Activated CD8-positive, alpha-beta memory T cell treated with anti-CD3 and anti-CD28 coated beads for 1 hour (primary cell): ENCODE measurements at places on chromosomes 13 and 19.

- no peak for DNase-seq
Measured at GRCh38 chr13:77874406-77874805, 44.2 kb downstream of the EDNRB start.

- no peak for DNase-seq
Measured at GRCh38 chr13:60080850-60081249, 82.9 kb downstream of the DIAPH3 start.

- no peak for DNase-seq
Measured at GRCh38 chr13:60577761-60578160, 180.7 kb downstream of the TDRD3 start.

DNA sequence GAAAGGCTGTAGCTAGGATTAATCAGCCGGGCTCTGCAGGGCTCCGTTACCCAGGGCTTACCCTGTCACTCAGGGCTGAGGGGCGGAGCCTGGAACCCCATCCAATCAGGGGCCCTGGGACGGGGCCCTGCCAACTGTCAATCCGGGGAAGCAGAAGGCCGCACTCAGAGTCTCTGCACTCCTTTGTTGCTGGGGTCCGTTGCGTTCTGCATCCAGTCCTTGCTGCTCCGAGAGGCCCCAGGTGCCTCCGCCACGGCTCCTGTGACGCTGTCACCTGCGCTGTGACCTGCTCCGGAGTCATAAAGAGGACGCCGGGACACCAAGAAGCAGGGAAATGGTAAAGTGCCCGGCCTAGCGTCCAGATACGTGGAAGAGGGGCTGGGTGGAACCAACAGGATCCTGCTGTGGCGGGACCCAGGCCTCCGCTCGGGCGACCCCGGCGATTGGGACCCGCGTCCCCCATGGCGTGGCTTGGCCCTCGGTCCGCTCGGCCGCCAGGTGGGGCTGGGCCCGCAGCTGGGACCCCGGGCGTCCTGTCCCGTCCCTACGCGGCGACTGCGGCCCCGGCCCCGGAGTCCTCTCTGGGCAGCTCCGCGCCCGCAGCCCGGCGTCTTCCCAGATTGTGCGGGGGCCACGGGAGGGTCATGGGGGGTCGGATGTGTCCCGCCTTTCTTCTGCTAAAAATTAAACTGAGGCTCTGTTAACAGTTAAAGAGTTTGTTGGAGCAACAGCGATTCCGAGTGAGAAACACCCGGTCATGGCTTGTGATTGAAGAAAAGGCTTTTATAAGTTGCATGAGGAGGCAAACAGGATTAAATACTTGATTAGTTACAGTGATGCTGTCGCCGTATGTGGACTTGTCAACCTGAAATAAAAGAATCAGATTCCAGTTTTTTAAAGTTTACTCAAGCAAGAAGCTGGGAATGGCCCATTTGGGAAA, at the start of gene ZNF491:
ZNF491 (plus strand) TSS at position 133 of the 940 bp plus-strand sequence. CDS start 7,431 bp downstream, outside the sequence.
- DNase-seq: peak; percentile 74

- DNase-seq: no peak
Measured at GRCh38 chr13:75764926-75765310, 128.8 kb downstream of the LMO7 start.

DNA sequence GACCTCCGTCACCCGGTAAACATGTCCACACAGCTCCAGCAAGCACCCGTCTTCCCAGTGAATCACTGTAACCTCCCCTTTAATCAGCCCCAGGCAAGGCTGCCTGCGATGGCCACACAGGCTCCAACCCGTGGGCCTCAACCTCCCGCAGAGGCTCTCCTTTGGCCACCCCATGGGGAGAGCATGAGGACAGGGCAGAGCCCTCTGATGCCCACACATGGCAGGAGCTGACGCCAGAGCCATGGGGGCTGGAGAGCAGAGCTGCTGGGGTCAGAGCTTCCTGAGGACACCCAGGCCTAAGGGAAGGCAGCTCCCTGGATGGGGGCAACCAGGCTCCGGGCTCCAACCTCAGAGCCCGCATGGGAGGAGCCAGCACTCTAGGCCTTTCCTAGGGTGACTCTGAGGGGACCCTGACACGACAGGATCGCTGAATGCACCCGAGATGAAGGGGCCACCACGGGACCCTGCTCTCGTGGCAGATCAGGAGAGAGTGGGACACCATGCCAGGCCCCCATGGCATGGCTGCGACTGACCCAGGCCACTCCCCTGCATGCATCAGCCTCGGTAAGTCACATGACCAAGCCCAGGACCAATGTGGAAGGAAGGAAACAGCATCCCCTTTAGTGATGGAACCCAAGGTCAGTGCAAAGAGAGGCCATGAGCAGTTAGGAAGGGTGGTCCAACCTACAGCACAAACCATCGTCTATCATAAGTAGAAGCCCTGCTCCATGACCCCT, 9.0 kb upstream of the CEACAM5 start:
- no peak for DNase-seq

GRCh38 chr13:62130062-62130970, 714.7 kb upstream of the PCDH20 start:
- no peak for DNase-seq

GRCh38 chr19:18155095-18156087, 2.4 kb downstream of the PIK3R2 start:
- no peak for DNase-seq

GRCh38 chr13:51520524-51520923, 63.7 kb upstream of the WDFY2 start:
- DNase-seq: no peak

- DNase-seq: no peak
Measured at GRCh38 chr13:31377946-31378345, 178.2 kb downstream of the B3GLCT start.

DNA sequence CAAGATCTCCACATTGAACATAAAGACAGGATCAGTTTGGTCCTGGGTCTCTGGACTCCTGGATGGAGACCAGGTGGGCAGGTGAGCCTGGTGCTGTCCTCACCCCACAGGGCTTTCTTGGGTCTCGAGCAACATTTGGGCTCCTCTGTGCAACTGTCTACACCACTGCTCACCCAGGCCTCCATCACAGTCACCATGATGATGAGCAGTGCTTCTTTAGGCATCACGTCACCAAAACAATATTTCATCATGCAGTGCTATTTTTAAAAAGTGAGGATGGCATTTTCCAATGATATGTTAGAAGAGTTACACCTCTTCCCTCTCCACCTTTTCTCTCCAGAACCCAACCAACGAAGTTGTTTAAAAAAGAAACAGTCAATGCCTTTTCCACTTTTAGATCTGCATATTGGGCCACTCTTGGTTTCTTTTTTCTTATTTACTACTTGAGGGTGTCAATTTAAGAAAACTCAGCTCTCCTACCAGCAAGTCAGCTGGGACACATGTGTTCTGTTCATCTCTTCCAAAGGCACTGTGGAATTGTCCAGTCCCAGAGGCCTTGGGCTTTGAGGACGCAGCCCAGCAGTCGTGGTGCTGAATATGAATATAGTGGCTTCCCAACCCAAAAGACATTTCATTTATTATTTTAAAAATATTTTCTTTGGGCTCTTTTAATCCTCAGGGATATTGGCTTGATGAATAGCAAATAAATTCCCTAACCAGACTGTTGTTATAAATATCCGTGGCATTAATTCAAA, 405.7 kb downstream of the KCNRG start:
- DNase-seq: no peak

DNA sequence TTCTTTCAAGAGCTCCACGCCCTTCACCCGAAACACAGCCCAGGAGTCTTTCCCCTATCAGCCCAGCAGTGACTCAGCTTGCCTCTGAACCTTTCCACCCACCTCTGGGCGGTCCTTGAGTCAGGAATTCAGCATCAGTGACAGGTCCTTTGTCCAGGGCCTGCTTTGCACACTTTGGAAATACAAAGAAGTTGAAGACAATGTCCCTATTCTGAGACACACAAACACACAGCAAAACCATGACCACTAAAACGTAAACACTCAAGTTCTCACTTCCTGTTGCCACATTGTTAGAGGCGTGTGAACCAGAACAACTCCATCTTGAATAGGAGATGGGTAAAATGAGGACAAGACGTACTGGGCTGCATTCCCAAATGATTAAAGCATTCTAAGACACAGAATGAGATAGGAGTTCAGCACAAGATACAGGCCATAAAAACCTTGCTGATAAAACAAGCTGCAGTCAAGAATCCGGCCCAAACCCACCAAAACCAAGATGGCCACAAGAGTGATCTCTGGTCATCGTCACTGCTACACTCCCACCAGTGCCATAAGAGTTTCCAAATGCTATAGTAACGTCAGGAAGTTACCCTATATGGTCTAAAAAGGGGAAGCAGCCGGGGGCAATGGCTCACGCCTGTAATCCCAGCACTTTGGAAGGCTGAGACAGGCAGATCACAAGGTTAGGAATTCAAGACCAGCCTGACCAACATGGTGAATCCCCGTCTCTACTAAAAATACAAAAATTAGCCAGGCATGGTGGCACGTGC, 49.2 kb upstream of the ATP12A start:
- no peak for DNase-seq

- DNase-seq: no peak
Measured at GRCh38 chr13:39200249-39200910, 162.1 kb downstream of the NHLRC3 start.

GRCh38 chr13:114119196-114119595, 13.2 kb downstream of the RASA3 start:
- no peak for DNase-seq

GRCh38 chr13:36124236-36124822, 6.9 kb downstream of the DCLK1 start:
- no peak for DNase-seq

GRCh38 chr19:8366961-8367326, 3.0 kb downstream of the ANGPTL4 start:
- no peak for DNase-seq

- DNase-seq: no peak
Measured at GRCh38 chr13:77533875-77534788, 1.4 kb upstream of the SCEL start.

DNA sequence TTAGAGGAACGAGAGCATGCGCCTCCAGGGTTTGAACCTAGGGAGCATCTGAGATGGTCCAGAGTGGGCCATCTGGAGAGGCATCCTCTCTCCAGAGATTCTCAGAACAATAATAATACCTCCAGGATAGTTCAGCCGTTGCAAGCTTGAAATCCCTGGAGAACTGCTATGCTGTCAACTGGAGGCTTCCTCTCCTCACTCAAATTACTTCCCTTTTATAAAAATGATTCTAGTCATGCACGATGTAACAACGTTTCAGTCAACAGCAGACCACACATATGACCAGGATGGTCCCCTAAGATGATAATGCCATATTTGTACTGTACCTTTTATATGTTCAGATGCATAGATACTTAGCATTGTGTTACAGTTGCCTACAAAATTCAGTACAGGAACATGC, 108.7 kb downstream of the SHISA2 start:
- no peak for DNase-seq

GRCh38 chr19:48613024-48613851, 1.6 kb downstream of the FAM83E start:
- no peak for DNase-seq

DNA sequence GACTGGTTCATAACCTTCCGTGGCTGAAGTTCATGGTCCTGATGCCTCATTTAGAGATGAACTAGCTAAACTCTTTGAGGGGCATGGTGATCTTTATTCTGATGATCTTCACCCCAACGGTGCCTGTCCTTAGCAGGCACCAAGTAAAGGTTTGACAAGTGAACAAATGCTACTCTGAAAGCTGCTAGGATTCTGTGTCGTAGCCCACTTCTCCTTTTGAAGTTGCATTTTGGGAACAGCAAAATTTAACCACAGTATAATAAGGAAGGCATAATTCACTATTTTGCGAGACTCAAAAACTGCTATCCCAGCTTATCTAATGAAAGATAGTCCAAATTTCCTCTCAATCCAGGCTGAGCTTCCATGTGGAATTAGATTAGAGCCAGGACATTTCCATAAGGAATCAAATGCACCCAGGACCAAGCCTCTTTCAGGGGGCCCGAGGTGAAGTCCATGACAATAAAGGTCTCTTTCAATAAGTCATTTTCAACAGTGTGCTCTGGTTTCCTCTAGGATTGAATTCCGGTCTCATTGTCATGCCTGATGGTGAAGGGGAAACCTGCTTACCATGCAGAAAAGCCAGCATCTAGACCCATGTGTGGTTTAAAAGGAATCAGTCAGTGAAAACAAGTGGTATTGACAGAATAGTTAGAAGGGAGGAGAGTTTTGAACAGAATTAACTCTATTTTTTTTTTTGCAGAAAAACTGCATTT, 23.1 kb downstream of the SIAH3 start:
- DNase-seq: no peak

GRCh38 chr13:23231241-23231640, 50.5 kb downstream of the SGCG start:
- DNase-seq: no peak

- DNase-seq: no peak
Measured at GRCh38 chr19:23772675-23773063, 14.0 kb upstream of the ZNF681 start.

DNA sequence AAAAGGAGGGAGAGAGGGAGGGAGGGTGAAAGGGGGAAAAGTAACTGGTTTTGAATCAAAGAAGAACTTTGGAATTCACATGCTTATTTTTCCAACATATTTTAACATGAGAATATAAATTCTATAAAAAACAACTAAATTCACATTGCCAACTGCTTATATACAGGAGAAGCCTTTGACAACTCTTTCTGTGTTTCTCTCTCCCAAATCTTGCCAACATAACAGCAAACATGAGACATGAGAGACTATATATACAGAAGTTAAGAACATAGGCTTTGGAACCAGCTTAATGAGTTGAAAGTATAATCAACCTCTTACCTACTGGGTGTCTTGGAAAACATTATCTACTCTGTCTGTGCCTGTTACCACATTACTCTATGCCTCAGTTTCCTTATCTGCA, 493.3 kb downstream of the RFC3 start:
- DNase-seq: no peak

GRCh38 chr13:51644654-51645053, 60.4 kb downstream of the WDFY2 start:
- no peak for DNase-seq

GRCh38 chr19:36093146-36093662, 17.7 kb upstream of the OVOL3 start:
- DNase-seq: no peak

DNA sequence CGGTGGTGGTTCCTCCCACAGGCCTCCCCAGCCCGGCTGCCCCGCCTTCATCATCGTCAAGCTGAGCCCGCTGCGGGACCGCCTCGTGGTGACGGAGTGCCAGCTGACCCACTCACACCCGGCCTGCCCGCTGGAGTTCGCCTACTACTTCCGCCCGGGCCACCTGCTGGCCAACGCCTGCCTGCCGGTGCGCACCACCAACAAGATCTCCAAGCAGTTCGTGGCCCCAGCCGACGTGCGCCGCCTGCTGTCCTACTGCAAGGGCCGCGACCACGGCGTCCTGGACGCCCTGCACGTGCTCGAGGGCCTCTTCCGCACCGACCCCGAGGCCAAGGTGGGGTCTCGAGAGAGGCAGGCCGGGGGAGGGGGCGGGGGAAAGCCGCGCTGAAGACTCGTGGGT, 12.0 kb downstream of the ZSWIM9 start:
- DNase-seq: no peak

- DNase-seq: no peak
Measured at GRCh38 chr13:30748717-30749116, 13.4 kb downstream of the ALOX5AP start.

GRCh38 chr13:112244495-112245177, 131.5 kb upstream of the SPACA7 start:
- DNase-seq: no peak
